ENCODE measurements at places on chromosomes 11 and 22. TPM values are rescaled to one million over a fixed set of nuclear protein-coding genes. Genes with fewer than 3 reads are reported as not detected.

DNA sequence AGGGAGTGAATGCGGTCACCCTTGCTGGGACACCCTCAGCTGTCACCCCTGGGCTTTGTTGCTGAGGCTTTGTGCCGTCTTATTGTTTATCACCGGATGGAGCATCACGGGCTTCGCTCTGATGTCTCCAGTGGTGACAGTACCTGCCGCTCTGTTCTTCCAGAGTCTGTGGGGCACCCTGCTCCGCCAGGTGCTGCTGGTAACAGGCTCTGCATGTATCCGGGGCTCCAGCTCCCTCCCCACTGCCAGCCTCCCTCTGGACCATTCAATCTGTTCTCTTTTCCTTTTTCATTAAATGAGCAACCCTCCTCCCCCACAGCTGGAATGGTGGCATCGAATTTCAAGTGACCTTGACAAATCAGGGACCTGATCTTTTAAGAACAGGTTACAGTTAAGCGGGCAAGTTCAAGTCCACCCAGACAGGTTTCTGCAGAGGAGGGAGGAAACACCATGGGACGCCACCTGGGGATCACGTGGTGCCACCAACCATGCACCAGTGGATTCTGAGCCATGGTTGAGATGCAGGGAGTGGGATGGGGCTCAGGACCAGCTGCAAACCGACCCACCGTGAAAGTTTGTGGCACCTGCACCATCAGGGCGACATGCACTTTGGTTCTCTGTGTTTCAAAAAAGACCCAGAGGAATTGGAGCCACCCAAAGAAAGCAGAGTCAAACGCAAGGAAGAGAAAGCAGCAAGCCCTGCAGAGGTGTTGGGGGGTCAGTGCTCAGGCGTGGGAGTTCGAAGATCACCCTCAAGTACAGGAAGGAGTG, 89.3 kb downstream of the BCR start:
- DNase-seq = peak; percentile 68

GRCh38 chr11:69903211-69903610, 84.0 kb upstream of the FGF3 start:
- DNase-seq = no peak

DNA sequence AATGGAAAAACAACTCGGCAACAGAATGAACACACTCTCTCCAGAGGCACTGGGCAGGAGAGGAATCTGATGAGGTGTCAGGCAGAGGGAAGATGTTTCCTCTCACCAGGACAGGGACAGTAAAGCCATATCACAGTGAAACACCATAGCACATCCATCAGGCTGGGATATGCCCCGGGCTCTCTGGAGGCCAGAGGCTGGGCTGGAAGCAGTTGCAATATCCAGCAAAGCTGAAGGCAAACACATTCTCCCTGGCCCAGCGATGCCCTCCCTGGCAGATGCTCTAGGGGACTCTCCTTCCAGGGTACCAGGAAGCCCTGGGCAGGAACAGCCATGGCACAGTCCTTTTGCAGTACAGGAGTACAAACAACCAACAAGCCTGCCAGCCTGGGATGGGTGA, 11.1 kb downstream of the RSPH14 start:
- no peak for DNase-seq

DNA sequence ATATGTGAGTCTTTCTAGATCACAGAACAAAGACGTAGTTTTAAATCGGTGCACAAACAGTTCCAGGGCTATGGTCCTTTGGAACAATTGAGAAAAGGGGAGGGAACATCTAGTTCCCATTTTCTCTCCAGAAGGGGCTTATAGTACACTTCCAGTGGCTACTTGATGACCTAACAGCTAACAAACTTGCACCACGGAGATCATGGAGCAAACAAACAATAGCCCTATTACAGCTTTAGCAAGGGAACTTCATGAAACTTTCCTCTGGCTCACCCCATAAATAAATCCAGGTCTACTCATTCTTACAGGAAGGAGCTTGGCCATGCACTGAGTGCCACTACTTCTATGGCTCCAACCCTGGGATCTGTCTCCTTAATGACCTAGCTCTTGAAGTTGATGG, 8.3 kb upstream of the FOLR2 start:
- no peak for DNase-seq

DNA sequence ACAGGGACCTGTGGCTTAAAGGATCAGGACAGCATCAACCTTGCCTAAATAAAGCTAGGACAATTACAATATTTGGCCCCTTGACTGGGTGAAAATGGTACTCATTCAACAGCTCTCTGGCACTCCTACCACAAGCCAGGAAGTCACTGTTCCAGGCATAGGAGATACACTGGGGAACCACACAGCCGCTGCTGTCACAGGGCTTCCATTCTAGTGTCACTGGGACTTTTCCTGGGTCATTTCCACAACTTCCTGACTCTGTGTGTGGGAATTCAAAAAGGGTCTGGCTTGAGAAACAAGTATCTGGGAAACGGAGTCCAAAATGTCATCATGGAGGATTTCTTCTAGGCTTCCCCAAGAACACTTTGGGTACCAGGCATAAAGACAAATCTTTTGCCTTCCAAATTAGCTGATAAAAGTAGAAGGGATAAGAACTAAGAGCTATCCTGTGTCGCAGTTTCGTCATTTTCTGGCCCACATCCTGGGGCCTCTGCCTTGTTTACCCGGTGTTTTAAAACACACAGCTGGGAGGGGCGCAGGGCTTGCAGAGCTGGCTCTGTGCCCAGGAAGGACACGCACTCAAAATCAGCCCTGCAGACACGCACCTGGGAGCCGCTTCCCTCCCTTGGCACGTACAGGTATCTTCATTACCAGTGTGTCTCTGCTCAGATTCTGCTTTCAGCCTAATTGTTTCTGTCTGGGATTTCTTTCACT, 38.0 kb downstream of the TMEM45B start:
- DNase-seq = no peak

DNA sequence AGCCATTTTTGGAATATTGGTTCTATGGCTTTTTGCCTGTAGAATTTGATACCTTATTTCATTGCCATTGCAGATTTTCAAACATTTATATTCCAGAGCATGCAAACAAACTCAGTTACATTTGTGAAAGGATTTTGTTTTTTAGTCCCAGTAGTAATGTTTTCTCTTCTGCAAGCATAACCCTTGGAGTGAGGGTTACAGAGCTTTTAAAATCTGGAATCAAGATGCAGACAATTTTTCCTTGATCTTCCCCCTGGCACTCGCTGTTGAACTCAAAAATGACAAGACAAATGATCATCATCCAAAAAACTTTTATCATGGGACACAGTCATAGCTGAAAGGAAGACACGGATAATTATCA, 20.8 kb downstream of the BBOX1 start:
- no peak for DNase-seq

GRCh38 chr11:14409891-14410290, 50.9 kb upstream of the RRAS2 start:
- no peak for DNase-seq

- DNase-seq = no peak
Measured at GRCh38 chr22:37053310-37054055, 1.9 kb downstream of the KCTD17 start.

DNA sequence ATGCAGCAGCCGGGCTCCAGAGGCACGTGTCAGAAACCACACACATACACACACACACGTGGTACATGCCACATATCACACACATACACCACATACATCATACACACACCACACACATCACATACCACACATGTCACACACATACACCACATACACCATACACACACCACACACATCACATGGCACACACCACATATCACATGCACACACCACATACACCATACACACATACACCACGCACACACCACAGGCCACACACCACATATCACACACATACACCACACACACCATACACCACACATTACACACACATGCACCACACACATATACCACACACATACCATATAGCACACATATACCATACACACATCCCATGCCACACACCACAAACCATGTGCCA, 97.5 kb upstream of the PRR5 start:
- DNase-seq = no peak

DNA sequence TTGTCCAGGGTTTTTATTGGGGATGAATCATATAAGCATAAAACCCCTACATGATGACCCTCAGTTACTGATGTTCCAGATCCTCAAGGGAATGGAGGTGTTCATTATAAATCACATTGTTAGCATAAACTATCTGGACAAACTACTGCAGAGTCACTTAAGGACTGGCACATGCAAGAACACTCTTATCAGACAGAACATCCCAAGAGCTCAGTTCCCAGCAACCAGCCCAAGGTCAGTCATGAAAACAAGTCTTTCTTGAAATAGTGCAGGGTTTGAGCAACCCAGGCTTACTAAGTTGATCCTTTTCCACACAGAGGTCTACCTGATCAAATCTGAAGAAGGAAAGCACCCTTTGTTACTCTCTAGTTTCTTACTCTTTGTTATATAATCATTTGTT, 13.5 kb upstream of the PTS start:
- no peak for DNase-seq

GRCh38 chr11:68266121-68266891, 5.5 kb downstream of the C11orf24 start:
- DNase-seq = no peak

DNA sequence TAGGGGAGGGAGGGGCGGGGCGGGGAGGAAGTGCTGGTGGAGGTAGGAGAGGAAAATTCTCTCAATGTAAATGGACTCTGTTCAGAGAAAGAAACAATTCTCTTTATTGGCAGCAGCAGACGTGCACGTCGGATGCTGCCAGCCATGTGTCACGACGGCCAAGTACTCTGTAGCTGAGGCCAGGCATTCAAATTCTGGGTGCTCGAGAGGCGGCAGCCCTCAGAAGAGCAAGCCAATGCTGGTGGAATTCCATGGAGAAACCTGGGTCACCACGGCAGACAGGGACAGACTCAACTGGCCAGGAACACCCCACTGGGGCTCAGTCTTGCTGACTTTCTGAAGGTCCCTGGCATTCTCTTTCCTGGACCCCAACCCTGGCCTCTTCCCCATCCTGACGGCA, 90.8 kb downstream of the ABTB2 start:
- DNase-seq = no peak

- no peak for DNase-seq
Measured at GRCh38 chr11:123797114-123797513, 9.0 kb downstream of the OR6M1 start.

- DNase-seq = no peak
Measured at GRCh38 chr22:26054841-26055605, 114.2 kb upstream of the SEZ6L start.

GRCh38 chr11:12845739-12846358, 163.3 kb upstream of the RASSF10 start:
- DNase-seq = peak; percentile 71

GRCh38 chr11:17770048-17770652, 35.6 kb downstream of the KCNC1 start:
- peak; percentile 60 for DNase-seq

GRCh38 chr11:127627629-127628457, 627.3 kb upstream of the KIRREL3 start:
- DNase-seq = no peak

DNA sequence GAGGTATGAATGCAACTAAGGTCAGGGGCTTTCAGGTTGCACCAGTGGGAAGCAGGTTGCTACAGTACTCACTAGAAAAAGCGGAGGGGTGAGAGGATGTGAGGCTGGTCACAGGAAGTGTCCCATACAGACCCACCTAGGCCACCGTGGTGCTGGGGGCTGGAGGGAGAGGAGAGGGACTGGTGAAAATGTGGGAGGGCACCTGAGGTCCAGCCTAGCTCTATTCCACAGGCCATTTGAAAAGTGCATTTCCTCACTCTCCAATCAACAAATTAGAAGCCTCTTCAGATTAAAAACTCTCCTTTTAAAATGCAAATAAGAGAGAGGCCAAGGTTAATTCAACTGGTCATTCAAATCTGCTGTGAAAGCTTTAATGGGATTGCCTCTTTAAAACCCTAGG, 38.6 kb upstream of the NCAM1 start:
- no peak for DNase-seq

GRCh38 chr11:68652683-68653156, 31.6 kb upstream of the GAL start:
- DNase-seq = no peak

DNA sequence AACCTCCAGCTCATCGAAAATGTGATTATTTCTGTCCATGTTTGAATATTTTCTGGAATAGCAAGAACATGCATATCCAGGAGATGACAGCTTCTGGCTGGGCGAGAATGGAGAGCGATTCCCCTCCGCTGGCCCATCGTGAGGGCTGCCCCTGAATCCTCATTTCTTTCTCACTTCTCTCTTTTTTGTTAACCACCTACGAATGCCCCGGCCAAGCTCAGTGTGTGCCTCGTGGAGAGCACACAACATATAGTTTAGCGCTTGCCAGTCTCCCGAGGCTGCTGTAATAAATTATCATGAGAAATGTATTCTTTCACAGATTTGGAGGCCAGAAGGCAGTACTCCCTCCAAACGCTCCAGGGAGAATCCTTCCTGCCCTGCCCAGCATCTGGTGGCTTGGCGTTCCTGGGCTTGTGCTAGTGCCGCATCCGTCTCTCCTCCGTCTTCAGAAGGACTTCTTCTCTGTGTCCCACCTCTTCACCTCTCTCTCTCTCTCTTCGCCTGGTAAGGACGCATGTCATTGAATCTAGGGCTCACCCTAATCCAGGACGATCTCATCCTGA, 1306.0 kb downstream of the TBC1D22A start:
- no peak for DNase-seq

DNA sequence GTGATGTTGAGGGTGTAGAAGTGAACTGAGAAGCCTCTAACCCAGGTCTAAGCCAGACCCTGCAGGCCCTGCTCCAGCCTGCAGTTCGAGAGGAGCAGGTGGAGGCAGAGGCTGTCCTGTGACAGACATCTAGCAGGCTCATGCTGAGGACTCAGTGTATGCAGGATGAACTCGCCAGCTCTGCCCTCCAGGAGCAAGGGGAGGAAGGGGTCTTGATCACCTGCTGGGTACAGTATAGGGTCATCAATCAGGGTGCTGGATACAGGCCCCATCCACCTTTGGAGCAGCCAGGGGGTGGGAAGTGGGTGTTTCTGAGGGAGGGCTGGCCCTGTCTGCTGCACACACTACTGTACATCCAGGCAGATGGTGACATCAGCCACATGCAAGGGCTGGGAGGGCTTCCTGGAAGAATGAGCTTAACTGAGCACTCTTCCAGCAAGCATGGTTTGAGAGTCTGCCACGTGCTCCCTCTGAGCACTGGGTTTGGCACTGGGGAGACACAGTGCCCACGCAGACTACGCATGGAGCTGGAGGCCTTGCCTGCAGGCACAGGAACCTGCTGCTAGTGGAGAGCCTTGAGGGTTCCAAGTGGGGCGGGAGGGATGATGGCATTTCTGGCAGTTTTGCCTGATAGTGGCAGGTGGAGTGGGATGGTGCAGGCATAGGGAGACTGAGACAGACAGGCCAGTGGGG, 9.2 kb downstream of the MAPK8IP1 start:
- no peak for DNase-seq

Gene FIBIN
- not detected for total RNA-seq

Gene APLNR
- 1.9 TPM for total RNA-seq

Gene MFRP
- total RNA-seq = not detected

Gene DRAP1
- total RNA-seq = 92.2 TPM

Gene MMP1
- not detected for total RNA-seq

Gene TIMM10B
- total RNA-seq = 66.0 TPM

Gene SIDT2
- total RNA-seq = 17.7 TPM

Gene GATD1
- 105 TPM for total RNA-seq
